ENCODE measurements at places on chromosomes 4 and X.

- DNase-seq = no peak
These were observed 97.2 kb upstream of the STS start for GRCh38 chrX:7050271-7050670.

DNA sequence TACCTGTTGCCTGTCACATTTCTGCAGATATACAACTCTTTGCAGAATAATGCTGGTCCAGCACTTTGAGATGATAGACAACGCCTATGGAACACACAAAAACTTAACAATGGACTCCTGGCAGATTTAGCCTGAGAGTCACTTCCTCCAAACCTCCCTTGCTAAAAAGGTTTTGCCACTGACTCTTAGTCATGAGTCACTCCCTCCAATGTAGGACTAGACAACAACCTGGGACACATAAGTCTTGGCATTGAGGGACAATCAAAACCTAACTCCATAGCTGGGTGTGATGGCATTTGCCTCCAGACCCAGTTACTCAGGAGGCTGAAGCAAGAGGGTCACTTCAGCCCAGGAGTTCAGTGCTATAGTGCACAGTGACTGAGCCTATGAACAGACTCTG is 22.0 kb upstream of the EIF4E start:
- no peak for DNase-seq

- no peak for DNase-seq
These were observed 105.8 kb downstream of the NFKB1 start for GRCh38 chr4:102606846-102607450.

GRCh38 chr4:182648766-182649165 is 268.4 kb downstream of the DCTD start:
- no peak for DNase-seq

DNA sequence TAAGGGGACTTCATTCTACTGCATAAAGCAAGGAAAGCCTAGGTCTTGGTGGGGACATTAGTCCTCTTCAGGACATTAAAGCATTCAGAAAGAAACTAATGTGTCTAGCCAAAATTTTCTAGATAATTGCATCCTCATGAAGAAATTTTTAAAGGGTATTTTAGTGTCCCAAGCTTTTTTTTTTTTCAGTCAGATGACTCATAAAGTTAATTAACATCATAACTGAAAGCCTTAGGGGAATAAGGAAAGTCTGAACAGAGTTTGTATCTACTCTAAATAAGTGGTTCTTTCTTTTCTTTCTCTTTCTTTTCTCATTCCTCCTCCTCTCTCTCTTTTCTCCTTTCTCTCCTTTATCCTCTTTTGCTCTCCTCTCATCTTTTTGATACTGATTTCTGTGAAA is 202.4 kb downstream of the ADAMTS3 start:
- no peak for DNase-seq

DNA sequence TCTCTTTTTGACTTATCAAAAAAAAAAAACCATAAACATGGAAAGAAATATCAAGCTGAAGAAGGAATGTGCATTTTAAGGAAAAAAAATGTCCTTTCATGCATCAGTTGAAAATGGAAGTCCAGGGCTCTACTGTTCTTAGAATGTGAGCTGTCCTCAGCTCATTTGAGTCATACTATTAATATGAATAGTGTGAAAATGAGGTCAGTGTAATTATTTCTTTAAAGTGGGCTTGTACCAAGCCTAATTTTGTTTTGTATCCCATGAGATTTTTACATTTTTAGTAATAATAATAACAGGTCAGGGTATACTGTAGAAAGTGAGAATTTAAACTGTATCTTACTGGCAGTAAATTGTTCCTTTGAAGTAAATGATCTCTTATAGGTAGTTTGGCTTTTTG is 148.5 kb downstream of the NAA11 start:
- DNase-seq = no peak

DNA sequence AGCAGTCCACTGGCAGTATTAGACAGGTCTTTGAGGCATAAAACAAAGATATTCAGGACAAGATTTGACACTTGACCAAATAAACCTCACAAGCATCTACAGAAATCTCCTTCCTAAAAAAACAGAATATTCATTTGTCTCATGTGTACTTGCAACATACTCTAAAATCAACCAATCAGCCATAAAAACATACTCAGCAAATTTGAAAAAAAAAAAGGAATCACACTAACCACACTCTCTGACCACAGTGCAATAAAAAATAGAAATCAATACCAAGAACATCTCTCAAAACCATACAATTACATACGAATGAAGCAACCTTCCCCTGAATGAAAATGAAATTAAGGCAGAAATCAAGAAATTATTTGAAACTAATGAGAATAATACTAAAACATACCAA is 591.3 kb downstream of the FAM133A start:
- DNase-seq = no peak

DNA sequence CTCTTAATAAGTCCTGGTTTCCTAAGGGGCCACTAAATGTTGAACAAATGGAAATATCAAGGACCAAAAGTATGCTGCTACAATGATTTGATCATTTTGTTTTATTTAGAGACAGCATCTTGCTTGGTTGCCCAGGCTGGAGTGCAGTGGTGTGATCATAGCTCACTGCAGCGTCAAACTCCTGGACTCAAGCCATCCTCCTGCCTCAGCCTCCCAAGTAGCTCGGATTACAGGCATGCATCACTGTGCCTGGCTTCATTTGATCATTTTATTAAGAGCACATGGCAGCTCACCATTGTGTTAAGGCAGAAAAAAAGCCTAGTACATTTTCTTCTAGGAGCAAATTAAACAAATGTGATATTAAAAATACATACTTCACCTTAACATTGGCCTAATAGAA is 52.7 kb downstream of the DCLK2 start:
- no peak for DNase-seq

DNA sequence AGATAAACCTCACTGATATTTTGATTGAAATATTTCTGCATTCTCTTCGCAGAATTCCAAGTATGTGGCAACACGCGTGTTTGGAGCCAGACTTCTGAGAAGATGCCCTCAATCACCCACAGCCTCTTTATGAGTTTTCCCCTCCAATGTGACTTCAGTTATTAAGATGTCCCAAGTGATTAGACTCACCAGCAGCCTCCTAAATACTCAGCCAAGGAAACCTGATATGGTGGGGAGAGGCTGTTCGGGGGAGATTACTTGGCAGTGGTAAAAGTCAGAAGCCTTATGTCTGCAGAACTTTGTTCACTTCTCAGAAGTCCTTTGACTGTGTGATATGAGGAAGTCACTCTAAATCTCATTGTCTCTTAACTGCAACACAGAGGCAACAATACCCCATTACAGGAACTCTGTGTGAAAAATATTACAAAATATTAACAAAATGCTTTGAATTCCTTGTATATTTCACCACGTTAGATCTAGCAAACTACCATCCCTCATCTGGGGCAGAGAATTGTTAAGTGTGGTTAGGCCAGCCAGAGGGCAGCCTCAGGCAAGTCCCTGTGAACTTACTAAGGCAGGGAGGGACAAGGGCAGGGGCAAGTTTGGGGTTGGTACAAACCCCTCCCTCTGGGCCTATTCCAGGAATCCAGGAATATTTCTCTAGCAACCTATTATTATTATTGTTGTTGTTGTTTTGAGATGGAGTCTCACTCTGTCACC is 151.4 kb upstream of the USP9X start:
- DNase-seq = no peak

- DNase-seq = no peak
These were observed 3.8 kb upstream of the FBXW7 start for GRCh38 chr4:152539556-152540292.

DNA sequence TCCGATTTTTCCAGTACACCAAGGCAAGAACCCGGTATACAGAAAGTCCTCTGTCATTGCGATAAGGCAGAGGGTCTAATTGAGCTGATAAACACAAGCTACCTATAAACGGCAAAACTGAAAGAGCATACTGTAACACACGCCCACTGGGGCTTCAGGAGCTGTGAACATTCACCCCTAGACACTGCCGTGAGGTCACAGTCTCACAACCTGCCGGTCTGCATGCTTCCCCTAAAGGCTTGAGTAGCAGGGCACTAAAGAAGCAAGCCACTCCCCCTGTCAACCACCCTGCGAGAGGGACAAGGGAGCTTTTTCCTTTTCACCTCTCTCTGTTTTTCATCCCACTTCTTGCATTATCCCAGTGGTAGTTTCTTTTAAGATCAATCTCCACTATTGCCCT is 22.4 kb upstream of the F9 start:
- no peak for DNase-seq

DNA sequence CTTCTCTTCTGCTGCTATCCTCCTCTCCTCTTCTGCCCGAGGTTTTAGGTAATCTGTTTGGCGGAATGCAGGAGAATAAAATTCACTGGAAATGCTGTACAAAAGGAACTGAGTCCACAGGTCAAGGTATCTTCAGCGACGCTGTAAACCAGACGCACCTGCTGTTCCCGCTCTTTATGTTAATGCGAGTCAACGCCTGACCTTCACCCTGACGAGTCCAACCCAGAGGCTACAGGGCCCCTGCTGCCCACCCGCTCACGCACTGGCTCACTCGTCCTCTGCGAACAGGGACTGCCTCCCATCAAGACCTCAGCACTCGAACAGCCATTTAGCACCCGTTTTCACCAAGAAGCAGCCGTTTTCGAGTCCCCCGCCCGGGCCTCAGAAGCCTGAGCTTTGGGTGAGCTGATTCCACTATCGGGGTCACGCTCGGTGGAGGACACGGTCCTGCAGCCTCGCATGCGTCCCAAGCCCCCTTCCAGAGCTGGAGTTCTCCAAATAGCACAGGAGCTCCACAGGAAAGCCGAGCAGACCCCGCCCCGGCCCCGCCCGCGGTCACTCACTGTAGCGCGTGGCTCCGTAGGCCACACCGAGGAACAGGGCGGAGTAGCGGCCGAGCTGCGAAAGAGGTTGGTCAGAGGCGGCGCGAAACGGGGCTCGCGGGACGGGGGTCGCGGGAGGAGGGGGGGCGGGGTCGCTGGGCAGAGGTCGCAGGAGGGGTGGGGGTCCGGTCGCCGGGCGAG is 556 bp downstream of the ATP5ME start:
- DNase-seq = no peak

- DNase-seq = no peak
These were observed 1011.7 kb upstream of the PCDH7 start for GRCh38 chr4:29708473-29708872.

DNA sequence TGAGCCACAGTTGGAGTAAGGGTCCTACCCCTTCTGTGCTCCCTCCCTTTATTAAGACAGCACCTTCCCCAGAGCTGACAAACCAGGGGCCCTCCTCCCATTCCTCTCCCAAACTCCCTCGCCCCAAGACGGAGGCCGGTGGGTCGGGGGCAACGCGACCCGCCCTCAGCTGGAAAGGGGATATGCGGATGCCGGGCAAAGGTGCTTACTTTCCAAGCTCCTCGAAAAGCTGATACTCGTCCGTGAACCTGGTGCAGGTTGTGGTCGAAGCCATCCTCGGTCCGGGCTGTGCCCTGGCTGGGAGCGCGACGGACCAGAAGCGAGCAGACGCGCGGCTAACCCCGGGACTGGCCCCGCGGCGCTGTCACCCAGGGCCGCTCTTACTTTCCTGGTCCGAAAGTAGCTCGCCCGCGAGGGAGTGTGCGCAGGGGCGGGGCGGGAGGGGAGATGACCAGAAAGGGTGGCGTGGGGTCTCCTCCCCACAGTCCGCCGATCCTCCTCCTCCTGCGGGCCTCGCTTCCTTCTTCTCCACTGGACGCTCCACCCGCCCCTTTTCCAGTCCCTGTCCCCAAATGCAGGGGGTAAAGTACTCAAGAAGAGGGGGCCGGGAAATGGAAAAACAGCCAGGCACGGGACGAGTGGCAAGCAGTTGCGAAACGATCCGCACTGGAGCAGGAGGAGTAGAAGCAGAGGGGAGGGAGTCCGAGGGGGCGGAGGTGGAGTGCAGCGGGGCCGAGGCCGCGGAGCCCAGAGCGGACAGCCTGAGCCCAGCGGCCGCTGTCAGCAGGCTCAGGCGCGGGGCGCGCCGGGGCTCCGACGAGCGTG is 531 bp downstream of the CAMK2D start:
- peak; percentile 24 for DNase-seq

DNA sequence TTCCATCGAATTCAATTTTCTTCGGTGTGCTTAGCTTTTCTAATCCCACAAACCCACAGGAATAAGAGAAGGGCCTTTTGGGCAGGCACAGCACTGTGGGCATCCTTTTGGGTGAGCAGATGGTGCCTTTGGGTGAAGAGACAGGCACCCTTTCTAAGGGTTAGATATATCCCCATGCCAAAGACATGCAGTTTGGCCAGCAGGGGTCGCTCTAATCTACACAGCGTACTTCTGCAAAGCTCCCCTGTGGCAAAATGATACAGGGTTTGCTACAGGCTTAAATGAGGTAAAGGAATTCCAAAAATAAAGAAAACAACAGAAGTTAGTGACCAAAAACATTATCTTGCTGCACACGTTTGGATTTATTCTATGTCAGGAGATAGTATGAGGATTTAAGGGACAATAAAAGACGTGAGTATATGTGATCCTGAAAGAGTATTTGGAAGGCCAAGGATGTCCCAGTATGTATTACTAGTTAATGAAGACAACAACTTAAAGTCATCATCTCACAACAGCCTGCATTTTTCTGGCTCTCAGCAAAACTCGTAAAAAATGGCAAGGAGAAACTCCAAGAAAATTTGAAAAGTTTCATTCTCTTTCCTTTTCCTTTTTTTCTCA is 49.5 kb downstream of the PHEX start:
- DNase-seq = peak; percentile 16

DNA sequence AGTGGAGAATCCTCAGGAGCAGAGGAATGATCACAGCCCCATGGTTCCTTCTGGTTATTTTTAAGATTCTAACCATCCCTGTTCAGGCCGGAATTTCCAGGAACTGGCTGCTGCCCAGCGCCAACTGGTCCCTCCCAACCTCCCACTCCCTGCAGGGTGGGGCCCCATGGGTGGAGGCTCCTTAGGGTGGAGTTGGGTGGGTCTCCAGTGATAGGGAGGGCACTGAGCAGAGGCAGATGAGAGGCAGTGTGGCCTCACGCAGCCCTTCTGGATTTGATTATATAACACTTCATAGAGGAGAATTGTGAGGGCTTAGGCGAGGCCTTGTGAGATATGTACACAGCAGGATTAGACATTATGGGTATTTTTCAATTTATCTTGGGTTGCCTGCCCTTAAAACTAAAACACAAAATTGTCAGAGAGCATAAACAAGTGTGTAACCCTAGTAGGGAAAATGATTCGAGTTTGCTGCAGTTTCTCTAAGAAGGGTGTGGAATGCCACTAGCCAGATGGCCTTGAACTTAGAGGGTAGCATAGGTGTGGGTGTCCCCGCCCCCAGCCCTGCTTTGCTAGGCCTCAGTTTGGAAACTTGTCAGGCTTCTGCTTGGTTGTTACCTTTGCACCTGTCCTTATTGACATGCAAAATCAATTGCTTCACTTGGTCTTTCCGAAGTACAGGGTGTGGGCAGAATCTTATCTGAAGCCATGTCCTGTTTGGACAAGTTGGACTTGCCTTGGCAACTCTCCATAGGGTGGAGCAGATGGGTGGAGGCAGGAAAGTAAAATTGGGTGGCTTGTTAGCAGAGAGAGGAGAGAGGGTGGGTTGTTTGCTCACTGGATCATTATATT is 9.4 kb downstream of the KLF3 start:
- no peak for DNase-seq

DNA sequence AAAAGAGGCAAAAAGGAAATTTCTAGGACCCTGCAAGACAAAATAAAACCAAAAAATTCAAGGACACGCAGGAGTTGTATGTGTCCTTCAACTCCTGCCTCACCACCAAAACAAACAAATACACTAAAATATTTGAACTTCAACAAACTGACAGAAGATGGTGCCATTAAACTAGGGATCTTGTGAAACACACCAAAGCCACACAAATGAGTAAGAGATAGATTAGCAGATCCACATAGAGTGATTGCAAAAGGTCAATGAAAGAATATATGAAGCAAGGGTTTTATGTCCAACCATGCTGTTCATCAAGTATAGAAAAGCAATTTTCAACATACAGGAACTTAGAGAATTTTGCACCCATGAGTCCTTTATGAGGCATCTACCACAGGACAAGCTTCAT is 40.1 kb upstream of the SCML1 start:
- DNase-seq = no peak

All from stimulated activated CD8-positive, alpha-beta memory T cell treated with anti-CD3 and anti-CD28 coated beads, Interleukin-12 subunit alpha, Interleukin-12 subunit beta, amount 100 ng/mL, for 1 hour (primary cell).